ENCODE measurements at places on chromosomes 7 and 10.

DNA sequence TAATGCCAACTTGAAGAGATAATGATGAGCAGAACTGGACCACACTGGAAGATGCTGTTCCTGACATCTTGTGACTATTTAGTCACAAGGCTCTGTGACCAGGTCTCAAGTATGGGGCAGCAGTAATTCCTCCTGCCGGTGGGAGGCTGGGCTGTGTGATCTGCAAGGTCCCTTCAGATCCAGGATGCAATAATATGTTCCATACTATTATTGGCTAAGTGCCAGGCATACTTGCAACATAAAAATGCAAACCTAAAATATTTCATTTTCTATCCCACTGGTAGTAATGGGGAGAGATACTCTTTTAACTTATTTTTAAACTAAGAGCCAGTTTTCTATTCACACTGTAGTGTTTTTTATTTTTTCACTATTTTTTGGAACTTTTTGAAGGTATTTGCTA, 171.5 kb downstream of the CYP26A1 start:
- DNase-seq, result no peak

DNA sequence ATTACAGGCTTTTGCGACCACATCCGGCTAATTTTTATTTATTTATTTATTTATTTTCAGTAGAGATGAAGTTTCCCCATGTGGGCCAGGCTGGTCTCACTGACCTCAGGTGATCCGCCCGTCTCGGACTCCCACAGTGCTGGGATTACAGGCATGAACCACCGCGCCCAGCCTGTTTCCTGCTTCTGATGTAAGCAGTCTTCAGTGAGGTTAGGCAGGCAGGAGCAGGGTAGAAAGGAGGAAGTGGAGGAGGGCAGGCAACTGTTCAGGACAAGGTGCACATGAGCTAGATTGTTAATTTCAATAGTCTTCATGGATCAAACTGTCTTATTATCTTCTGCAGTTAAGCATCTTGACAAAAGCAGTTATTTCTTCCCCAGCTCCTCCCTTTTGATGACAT, 605.0 kb downstream of the CCSER2 start:
- no peak for DNase-seq

- no peak for DNase-seq
These were observed 15.3 kb upstream of the MAPK8 start for GRCh38 chr10:48291190-48291589.

DNA sequence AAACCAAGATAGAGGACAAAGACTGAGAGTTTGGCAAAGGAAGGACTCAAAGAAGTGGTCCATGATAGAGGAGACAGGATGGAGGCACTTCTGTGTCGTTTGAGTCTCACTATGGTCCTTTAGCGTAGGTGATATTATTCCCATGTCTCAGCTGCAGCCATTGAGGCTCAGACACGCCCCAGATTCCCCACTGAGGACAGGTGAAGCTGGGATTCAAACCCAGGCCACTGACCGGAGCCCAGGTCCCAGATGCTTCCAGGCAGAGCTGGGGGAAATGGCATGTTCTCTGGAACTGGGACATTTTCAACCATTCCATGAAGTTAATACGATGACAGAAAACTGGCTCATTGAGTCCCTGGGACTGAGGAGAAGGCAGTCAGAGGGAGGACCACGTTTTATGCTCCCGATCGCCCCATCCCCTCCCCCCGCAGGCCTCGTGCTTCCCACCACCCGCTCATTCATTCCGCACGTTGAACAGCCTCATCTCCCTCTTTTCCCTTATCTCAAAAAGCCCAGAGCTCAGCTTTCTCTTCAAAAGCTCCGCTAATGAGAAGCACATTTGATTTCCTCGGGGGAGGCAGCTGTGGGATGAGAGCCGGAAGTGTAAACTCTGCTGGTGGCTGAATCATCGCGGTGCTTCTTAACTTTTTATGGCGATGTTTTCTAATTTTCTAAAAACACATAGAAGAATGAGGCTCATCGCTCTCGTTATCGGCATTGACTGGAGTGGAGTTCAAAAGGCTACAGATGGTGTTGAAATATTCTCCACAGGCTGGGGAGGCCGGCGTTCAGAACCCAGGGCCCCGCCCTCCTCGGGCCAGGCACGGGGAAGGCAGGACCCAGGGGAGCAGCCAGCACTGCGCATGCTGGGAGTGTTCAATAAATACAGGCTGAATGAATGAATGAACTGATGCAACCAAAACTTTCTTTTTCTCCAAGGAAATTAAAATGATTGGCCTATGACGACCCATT, 64.0 kb downstream of the OAT start:
- DNase-seq, result peak; percentile 64

GRCh38 chr7:496528-497295, 22.9 kb downstream of the PDGFA start:
- no peak for DNase-seq

- DNase-seq, result no peak
These were observed 221.3 kb downstream of the POU6F2 start for GRCh38 chr7:39199006-39199405.

DNA sequence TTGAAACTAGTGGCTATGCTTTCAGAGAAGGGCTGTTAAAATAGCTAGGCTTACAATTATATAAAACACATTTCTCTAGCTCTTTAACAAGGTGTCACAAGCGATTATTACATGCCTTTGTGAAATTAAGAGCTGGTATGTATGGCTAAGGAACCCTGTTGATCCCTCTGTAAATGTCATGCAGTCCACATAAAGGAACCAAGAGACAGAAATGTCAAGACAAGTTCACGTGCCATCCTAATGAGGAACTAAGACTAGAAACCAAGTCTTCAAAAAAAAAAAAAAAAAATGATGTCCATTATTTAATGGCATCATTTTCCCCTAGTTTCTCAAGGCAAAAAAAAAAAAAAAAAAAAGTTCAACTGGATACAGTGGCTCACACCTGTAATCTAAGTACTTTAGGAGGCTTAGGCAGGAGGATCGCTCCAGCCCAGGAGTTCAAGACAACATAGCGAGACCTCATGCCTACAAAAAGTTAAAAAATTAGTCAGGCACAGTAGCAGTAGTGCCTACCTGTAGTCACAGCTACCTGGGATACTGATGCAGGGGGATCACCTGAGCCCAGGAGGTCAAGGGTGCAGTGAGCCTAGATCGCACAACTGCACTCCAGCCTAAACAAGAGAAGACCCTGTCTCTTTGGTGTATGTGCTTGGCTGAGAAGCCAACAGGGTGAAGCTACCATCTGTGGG, 63.4 kb downstream of the SRPK2 start:
- peak; percentile 77 for DNase-seq
